ENCODE measurements at places on chromosomes 5 and 9. TPM values are rescaled to one million over a fixed set of nuclear protein-coding genes. Genes with fewer than 3 reads are reported as not detected.

Gene C9orf153
- 0.34 TPM for total RNA-seq

Gene GTF2H2C
- 30.1 TPM for total RNA-seq

Gene CDH10
- 0.05 TPM for total RNA-seq

Gene ST6GALNAC4
- 15.3 TPM for total RNA-seq

Gene SMIM33
- total RNA-seq, result not detected

Gene ANKRD34B
- 0.03 TPM for total RNA-seq

Gene SLC1A3
- total RNA-seq, result 0.05 TPM

Gene NUDT12
- 1.9 TPM for total RNA-seq

Gene GADD45G
- total RNA-seq, result 0.31 TPM

Gene ENHO
- total RNA-seq, result 2.3 TPM

Gene SNX30
- total RNA-seq, result 4.8 TPM

Gene ANKRD20A1
- total RNA-seq, result 1.5 TPM

Measured in A549 treated with AZD2906 at 1 μM for 4 hours (cell line).